Activated CD8-positive, alpha-beta T cell treated with anti-CD3 and anti-CD28 coated beads for 36 hours (primary cell): ENCODE measurements at places on chromosomes 4 and X. TPM values are rescaled to one million over a fixed set of nuclear protein-coding genes. Genes with fewer than 3 reads are reported as not detected.

DNA sequence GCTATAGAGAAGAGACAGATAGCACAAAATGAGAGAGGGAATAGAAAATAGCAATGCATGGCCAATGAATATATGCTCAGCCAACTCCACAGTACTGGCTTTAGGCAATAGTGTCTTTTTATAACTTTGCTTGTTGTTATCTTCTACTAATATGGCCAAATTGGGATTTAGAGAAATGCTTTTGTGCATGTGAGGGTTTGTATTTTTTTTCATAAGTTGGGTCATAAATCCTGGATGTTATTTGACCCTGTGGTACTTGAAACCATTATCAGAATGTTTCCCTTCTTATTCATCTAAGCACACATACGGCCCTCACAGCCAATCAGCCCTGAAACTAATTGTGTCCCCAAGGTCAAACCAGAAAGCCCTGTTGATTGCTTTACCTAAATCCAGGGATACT is 35.2 kb upstream of the LPAR4 start:
- DNase-seq, result no peak

GRCh38 chr4:6689506-6689960 is 4.1 kb upstream of the S100P start:
- DNase-seq, result peak; percentile 39

- DNase-seq, result no peak
Observed at GRCh38 chr4:7326306-7326692, 108.4 kb downstream of the PSAPL1 start.

DNA sequence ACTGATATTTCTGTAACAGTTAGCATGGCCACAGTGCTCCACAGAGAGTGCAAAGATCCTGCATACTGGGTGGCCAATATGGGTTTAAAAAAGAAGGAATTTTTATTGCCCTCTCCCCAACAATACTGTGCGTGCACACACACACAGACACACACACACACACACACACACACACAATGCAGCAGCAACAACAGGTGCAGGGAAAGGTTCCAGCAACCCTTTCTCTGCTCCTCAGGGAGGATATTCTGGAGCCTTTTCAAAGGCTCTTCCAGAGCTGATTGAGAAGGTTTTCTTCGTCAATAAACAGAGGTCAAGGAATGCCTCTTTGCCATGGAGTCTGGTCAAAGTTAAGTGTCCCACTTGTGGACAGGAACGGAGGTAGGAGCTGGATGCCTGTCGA is 84.8 kb upstream of the ZFP42 start:
- no peak for DNase-seq

- DNase-seq, result no peak
Observed at GRCh38 chr4:151862766-151863165, 102.0 kb upstream of the GATB start.

DNA sequence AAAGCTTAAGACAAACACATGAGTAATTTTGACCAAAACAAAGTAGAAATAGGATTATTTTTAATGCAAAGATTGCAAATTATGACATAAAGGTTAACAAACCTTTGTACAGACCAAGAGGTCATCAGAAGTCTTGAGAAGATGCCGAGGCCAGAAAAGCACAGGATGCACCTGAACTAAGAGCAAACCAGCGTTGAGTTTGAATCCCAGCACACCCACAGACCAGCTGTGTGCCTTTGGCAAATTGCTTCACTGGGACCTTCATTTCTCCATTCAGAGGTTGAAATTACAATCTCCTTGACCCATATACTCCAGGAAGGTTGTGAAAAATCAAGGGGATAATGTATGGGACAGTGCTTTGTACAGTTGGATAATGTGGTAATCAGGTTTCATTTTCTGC is 56.6 kb downstream of the PPM1K start:
- DNase-seq, result no peak

- no peak for DNase-seq
Observed at GRCh38 chr4:35734381-35735098, 509.8 kb downstream of the ARAP2 start.

- no peak for DNase-seq
Observed at GRCh38 chr4:132479543-132479942, 669.6 kb upstream of the PCDH10 start.

The MSN gene
- total RNA-seq, result 435 TPM

The ABCG2 gene
- total RNA-seq, result 0.25 TPM

The NPNT gene
- total RNA-seq, result not detected

The FAM149A gene
- total RNA-seq, result 0.38 TPM

- no peak for DNase-seq
Observed at GRCh38 chrX:150158554-150159332, 204.4 kb upstream of the MAMLD1 start.

GRCh38 chr4:7572894-7573293 is 138.2 kb upstream of the PSAPL1 start:
- DNase-seq, result no peak

The PRKX gene
- 54.4 TPM for total RNA-seq

DNA sequence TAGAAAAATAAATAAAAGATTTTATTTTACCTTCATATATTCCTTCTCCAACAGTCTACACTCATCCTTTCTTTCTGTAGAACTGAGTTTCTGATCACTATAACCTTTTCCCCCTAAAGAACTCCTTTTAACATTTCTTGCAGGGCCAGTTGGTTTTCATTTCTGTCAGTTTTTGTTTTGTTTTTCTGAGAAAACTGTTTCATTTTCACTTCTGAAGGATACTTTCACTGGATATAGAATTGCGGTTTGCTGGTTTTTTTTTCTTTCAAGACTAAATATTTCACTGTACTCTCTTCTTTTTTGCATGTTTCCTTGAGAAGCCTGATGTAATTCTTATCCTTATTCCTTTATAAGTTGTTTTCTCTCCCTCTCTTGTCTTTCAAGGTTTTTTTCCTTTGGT is 90.4 kb upstream of the EOLA2 start:
- no peak for DNase-seq

DNA sequence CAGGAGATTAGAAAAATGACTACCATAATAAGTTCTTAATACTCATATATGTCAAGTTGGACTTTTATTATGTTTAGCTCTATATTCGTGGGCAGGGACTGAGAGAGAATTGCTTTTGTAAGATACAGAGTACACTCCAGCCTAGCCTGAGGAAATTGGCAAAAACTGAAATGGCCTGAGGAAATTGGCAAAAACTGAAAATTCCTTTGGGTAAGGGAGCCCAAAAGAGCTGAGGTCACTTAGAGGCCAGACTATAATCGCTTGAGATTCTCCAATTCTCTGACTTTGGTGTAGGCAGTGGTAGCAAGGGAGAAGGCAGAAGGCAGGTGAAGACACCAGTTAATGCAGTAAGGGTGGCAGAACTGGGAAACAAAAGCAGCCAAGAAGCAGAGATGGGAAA is 124.5 kb upstream of the HCCS start:
- no peak for DNase-seq

- DNase-seq, result no peak
Observed at GRCh38 chrX:12052109-12052508, 86.2 kb upstream of the FRMPD4 start.

- DNase-seq, result no peak
Observed at GRCh38 chr4:55980725-55981124, 32.0 kb downstream of the CEP135 start.

GRCh38 chrX:39652336-39652735 is 445.4 kb downstream of the BCOR start:
- peak; percentile 47 for DNase-seq

DNA sequence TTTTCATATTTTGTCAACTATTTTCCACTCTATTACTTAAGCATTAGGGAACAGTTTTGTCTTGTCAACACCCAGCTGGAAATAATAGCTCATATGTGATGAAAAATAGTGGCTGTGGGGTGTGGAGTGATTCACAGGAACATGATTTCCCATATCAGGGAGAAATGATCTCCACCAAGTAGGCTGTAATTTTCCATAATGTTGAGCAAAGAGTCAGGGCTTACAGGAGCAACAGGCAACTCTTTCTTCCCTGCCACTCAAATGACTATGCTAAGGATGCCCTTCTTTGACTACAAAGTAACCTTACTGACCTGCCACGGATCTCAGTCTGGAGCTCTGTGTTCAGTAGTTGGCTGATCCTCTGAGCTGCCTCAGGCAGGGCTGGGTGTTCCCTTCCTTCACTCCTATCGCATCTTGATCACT is 90.0 kb upstream of the GATB start:
- DNase-seq, result no peak

- peak; percentile 63 for DNase-seq
Observed at GRCh38 chr4:76738086-76738931, 159.6 kb downstream of the SOWAHB start.

The F9 gene
- not detected for total RNA-seq

- peak; percentile 32 for DNase-seq
Observed at GRCh38 chrX:68894513-68895340, 65.9 kb downstream of the EFNB1 start.

GRCh38 chr4:188596021-188596420 is 456.8 kb downstream of the TRIML1 start:
- no peak for DNase-seq
